ENCODE measurements at places on chromosomes 16 and 17.

DNA sequence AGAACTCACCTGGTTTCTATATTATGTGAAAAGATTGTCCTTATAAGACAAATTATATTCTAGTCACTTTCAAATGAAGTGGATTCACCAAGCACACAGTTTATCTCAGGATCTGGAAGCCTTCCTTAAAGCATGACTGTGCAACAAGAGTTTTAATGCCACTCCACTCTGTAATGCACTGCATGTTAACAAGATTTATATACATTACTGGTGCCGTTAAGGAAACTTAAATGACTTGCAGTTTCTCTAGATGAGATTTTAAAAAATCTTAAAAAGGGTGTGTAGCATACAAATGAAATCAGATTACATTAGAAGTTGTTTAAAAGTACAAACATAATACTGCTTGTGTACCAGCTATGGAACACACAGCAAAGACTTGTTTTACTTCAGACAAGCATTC, 150.8 kb downstream of the SNX11 start:
- no peak for DNase-seq

DNA sequence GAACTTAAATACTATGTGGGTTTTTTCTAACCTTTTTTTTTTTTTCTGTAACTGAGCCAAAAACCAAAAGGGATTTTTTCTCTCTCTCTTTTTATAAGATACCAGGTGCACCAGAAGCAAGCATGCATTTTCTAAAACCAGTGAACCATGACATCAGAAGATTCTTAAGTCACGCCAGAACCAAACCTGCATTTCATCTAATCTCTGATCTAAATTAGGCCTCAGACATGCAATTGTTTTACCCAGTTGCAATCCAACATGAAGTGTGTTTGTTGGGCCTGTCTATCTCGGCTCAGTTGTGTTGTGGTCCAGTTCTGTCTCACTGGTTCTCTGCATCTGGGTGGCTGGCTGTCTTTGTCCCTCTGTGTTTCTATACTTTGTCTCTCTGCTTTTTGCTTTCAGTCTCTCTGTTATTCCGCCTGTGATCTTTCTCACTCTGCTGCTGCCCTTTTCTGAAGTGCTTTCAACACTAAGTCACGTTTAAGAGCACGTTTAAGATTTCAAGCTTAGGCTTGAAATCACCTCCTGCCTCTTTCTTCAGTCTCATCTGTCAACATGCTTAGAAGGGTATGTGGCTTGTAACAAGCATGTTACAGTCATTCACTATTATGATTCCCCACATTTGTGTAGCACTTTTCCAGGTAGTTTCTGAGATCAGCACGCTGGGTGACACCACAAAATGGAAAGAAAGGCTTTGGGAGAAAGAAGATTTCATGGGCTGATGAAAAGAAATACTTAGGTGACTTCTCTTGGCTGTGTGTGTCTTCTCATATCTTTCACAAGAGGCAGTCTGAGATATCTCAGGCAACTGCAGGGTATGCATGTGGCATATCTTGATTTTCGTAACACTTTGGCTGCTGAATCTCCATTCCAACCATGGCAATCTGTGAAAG, 488.9 kb downstream of the SHISA9 start:
- DNase-seq = peak; percentile 59

DNA sequence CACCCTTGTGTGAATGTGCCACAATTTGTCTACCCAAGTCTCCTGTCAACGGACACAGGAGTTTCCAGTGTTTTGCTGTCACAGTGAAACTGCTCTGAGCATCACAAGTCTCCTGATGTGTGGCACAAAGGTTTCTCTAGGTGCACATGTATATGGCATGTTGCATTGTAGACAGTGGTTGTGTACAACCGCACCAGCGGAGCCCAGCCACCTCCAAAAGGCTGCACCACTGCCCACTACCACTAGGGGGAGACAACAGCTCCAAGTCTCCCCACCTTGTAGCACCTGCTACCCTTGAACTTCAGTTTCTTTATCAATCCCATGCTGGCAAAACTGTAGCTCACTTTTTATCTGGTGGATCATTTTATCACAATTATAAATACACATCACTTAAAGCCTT, 95.5 kb upstream of the ZNF469 start:
- no peak for DNase-seq

- DNase-seq = no peak
Measured at GRCh38 chr17:3796822-3797170, 4.2 kb downstream of the ITGAE start.

DNA sequence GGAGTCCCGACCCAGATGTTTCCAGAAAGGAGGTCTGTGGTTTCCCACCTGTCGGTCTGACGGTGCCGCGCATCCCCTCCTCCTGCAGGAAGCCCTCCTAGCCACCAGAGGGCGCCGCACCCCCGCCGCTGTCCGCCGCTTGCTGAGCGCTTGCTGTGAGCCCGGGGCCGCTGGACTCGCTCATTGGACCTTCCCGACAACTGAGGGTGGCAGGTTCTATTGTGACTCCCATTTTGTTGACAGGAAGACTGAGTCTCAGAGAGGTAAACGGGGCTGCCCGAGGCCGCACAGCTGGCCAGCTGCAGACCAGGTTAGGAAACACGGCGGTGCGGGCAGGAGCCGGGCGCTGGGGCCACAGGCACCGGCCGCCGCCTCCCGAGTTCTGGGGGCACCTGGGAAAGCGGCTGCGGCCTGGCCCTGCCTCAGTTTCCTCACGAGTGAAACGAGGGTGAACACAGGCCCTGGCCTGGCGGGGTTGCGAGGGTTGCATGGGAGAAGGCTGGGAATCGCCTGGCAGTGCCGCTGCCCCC, 191.1 kb upstream of the CIBAR2 start:
- no peak for DNase-seq

DNA sequence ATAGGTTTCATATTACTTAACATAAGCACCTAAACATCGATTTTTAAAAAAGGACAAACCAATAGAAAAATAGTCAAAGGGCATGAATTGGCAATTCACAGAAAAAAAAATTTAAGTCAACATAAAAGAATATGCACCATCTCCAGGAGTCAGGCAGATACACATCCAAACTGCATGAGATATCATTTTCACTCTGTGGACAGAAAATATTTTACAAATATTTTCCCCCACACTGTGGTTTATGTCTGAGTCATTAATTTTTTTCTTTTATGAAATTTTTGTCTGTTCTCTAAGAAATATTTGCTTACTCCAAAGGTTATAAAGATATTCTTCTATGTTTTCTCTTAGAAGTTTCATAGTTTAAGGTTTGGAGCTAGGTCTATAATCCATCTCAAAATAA, 74.4 kb upstream of the DNAH17 start:
- no peak for DNase-seq

DNA sequence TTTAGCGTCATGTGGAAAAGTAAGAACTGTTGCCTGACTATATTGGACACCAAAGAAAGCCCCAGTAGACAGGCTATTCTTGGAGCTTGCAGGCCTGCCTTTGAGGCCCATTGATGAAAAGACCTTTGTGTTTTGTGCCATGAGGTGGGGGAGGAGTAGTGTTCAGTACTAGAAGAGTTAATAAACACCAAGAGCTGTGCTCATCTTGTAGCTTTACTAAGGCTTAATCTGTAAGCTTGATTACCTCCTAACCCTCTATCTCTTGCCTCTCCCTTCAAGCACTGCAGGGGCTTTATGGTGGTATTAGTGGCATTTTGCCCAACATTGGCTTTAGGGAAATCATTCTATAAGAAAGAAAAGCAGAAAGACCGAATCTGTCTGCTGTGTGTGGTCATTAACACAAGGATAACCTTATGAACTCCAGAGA, 220.2 kb upstream of the TBX2 start:
- no peak for DNase-seq

DNA sequence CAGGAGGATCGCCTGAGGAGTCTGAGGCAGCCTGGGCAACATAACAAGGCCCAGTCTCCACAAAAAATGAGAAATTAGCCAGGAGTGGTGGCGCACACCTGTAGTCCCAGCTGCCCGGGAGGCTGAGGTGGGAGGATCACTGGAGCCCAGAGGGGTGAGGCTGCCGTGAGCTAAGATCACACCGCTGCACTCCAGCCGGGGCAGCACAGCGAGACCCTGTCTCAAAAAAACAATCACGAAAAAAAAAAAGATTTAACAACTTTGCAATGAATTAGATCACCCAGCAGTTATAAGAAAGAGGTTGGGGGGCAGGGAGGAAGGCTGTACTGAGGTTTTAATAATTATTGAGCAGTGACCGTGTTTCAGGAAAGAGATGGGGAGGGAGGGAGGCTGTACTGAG, 49.4 kb downstream of the RPH3AL start:
- no peak for DNase-seq

DNA sequence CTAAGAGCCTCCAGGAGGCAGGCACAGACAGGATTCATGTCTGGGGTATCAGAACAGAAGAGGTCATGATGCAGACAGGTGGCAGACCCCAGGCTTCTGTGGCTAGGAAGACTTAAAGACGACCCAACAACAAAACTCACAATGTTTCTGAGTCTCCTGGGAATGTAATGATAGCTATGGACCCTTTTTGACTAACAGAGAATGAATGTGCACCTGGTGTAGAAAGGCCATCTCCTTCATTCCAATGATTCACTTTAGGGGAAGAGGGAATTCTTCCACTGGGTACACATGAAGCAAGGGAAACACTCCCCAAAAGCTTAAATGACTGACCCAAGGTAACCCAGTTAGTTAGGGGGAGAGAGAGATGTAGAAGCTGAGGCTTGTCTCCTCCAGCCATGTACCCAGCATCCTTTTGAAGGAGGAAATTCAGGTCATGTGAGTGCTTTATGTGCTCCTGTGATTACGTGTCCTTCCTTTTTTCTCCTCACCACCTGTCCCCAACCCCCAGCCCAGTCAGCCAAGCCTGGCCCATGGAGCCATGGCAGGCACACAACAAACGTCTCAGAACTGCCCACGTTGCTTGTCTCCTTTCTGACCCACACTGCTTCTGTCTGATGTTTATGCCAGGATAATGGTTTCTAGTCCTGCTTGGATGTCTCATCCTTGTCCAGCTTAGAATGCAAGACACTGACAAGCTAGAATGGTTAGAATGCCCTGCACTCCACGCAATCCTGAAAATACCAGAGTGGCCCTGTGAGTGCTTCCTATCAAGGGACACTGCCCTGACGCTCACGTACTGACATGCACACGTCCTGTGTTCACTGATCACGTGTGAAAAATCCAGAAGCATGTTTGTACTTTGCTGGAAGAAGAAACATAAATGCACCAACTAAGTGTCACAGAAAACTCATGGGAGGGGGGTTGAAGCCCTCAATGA, 156.4 kb downstream of the ZFHX3 start:
- DNase-seq = no peak

DNA sequence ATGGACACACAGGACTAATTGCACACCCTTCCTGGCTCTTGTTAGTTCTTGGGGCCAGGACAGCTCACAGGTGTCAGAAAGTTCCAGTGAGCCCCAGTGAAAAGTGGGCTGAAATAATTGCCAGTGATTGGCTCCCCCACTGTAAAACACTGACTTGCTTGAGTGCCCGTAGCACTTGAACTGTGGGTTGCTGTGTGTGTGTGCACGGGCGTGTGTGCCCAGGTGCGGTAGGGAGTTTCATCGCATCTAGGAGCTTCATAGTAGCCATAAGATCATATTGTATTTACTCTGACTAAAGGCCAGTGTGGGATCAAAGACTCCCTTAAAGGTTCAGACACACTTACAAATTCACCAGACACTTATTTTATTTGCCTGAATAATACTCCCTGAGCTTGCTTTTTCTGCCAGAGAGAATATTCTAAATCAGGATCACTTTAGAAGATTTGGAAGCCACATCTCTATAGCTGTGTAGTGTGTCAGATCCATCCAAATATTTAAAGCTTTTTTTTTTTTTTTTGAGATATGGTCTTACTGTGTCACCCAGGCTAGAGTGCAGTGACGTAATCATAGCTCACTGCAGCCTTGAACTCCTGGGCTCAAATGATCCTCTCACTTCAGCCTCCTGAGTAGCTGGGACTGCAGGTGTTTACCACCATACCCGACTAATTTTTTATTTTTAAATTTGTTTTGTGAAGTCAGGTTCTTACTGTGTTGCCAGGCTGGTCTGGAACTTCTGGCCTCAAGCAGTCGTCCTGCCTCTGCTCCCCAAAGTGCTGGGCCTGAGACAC, 11.4 kb downstream of the UNK start:
- no peak for DNase-seq

DNA sequence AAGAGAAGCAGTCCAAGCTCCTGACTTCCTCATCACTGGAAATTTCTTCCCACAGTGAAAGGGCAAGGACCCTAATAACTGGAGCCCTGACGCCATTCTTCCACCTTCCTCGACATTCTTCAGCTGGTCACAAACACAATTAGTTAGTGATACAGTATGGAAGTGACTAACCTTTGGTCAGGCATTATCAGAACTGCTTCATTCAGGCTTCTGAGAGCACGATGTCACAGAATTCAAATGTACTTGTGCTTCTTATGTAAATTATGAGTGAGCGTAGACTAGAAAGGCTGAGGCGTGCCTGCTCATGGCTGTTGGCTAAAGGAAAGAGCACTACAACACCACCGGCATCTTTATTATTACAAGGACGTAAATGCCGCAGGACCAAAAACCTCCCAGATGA, 302.9 kb upstream of the AXIN2 start:
- DNase-seq = no peak

DNA sequence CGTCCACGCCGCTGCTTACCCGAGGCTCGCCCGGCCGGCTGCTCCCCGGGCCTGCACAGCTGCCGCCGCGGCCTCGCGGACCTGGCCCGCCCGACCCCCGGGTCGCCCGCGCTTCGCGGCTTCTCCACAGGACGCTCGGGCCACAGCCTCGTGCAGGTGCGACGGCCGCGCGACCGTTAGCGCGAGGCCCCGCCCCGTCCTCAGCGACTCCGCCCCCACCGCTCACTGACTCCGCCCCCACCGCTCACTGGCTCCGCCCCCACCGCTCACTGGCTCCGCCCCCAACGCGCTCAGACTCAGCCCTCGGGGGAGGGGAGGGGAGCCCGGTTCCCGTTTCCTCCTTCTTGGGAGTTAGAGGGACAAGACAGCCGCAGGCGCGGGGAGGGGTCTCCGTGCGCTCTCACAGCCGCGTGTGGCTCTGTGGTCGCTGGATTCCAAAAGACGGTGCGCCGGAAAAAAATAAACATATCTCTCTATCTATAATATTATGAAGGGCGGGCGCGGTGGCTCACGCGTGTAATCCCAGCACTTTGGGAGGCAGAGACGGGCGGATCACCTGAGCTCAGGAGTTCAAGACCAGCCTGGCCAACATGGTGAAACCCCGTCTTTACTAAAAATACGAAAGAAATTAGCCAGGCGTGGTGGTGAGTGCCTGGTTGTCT, at the start of gene MEIOB:
MEIOB (minus strand) TSS at position 191 of the 662 bp plus-strand sequence. CDS start 3,989 bp downstream, outside the sequence.
- no peak for DNase-seq

- peak; percentile 89 for DNase-seq
Measured at GRCh38 chr17:50064253-50065001, 8.5 kb downstream of the ITGA3 start.

Data from kidney epithelial cell (primary cell).